ENCODE measurements at places on chromosomes 5 and 9. TPM values are rescaled to one million over a fixed set of nuclear protein-coding genes. Genes with fewer than 3 reads are reported as not detected.

PKD2L2 gene
- not detected for total RNA-seq

PRDM9 gene
- total RNA-seq = 0.02 TPM

SLC36A2 gene
- 0.14 TPM for total RNA-seq

NFIB gene
- 11.3 TPM for total RNA-seq

TMEM245 gene
- 39.0 TPM for total RNA-seq

KCTD16 gene
- total RNA-seq = 0.21 TPM

KIAA1191 gene
- total RNA-seq = 83.8 TPM

SLC12A7 gene
- total RNA-seq = 8.8 TPM

TDRD7 gene
- 15.8 TPM for total RNA-seq

PITX1 gene
- total RNA-seq = 32.6 TPM

ANKRD34B gene
- total RNA-seq = not detected

CDH10 gene
- total RNA-seq = 2.5 TPM

STOML2 gene
- total RNA-seq = 131 TPM

PFN3 gene
- total RNA-seq = not detected
